ENCODE measurements at places on chromosomes 7 and 10.

- DNase-seq = no peak
These were observed 52.3 kb upstream of the DPYSL4 start for GRCh38 chr10:132134241-132135052.

DNA sequence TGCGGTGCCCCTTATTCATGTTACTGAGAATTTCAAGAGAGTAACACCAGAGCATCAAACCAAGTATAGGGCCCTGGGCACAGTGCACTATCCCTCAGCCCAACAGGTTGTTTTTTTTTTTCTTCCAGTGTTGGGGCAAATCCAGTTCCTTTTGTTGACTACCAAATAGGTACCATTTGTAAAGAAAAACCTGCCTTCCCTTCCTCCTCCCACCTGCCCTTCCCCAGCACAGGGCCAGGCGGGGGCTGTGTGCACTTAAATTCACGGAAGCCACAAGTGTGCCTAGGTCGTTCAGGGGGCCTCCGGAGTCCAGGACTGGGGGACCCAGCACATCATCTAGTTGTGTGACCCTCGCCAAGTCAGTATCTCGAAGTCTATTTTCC, 595 bp upstream of the SFXN4 start:
- no peak for DNase-seq

DNA sequence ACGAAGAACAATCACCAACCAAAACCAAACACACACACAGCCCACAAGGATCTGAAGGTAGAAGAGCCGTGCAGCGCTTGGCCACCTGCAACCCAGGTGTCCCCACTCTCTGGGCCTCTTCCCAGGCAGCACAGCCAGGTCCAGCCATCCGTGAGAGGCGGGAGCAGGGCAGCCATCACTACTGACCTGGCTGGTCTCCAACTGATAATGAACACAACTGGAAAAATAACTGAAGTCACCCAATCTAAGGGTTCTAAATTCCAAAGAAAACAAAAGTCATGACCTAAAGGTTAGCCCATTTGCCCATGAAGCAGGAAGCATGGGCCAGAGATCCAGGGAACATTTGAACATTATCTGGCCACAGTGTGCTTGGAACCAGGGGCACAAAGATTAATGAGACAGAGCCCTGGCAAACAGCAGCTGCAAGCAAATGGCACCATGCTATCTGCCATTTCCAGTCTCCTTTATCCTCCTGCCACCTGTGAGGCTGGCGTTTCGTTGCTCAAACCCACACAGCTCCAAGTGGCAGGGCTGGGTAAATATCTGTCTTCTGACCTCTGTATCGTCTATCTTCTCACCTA, 207.9 kb downstream of the TNS3 start:
- DNase-seq = no peak

GRCh38 chr7:114153700-114154099, 234.9 kb upstream of the PPP1R3A start:
- DNase-seq = no peak

DNA sequence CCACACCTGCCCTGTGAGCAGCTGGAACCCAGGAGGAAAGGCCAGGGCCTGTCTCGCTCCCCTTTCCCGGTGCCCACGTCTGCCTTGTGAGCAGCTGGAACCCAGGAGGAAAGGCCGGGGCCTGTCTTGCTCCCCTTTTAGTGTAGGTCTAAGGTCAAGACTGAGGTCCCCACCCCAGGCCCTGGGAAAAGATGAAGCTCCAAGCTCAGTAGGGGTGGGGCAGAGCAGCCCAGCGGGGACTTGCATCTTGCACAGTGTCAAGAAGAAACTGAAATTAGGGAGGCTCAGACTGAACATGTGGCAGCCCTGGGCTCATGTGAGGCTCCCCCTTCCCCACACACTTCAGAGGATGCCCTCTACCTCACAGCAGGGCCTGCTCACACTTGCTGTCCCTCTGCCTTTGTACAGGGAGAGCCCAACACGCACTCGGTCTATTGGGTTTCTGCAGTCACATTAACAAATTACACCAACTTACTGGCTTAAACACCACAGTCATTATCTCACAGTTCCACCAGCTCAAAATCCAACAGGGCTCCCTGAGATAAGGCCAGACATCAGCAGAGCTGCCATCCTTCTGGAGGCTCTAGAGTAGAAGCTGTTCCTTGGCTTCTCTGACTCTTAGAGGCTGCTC, 12.4 kb downstream of the POLL start:
- no peak for DNase-seq

DNA sequence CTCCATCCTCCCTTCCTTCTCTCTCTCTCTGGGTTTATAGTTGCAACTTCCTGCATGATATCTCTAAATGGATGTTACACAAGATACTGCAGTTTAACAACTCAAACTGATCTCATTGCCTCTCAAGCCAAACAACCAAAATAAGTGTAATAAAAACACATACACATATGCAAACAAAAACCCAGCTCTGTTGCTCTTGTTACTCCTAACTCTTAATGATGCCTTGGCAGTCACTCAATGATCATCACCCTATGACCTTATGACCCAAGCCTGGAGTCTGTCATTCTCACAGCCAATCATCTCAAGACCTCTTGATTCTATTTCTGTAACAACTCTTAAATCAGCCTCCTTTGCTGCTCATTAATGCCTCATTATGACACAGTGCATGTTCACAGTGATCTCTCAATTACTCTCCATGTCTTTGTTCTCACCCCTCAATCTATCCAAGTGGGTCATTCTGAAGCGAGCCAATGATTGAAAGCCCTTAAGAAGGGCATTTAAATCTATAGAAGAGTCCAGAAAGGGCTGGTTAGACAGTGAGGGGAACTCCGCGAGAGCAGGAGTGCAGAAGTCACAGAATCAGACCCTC, 210.9 kb downstream of the INHBA start:
- DNase-seq = no peak

DNA sequence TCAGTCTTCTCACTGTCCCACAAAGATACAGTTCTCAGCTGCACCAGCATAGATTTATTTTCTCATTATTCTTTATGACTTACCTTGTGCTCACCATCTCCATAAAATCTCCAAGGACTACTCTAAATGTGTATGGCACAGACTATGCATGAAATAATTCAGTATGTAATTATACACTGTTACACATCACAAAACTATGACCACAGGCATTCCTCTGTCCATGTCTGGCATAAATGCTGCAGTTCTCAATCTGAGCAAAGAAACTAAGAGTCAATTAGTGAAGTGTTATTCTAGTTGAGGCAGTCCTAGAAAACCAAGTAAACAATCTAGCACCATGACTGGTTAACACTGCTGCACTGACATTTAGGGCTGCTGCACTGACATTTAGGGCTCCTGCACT, 2.7 kb downstream of the CYCS start:
- DNase-seq = no peak

DNA sequence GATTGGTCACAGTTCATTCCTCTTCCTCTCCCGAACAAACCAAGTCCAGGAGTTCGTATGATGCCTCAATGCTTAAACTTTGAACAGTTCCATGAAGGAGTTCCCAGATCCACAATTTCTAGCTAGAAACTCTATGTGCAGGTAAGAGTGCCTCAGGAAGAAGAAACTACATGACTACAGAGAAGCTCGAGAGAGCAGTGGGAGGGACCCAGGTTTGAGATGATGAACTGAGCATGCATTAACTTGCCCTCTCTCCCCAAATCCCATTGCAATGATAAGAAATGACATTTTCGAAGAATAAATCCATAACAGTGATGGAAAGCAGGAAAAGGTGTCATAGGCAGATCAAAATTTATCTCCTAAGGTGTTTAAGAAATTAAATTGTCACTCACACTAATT, 140.6 kb upstream of the JCAD start:
- no peak for DNase-seq

DNA sequence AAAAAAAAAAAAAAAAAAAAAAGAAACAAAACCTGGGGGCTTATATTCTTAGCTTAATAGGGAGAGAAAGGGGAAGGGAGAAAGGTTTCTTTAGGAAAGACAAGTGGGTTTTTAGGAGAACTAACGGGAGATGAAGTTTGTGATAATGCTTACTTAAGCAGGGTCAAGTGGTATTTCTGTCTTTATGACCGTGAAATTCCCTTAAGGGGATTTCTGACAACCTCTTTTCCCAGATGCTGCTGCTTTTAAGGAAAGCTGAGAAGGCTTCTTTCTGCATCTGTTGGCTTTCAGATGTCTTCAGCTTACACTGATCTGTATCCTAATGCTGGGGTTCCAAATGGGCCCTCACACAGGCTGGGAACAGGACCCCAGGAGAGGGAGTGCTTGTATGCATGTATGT, 42.6 kb downstream of the ADAMTS14 start:
- no peak for DNase-seq

GRCh38 chr7:117435475-117436043, 8.3 kb upstream of the ASZ1 start:
- no peak for DNase-seq

GRCh38 chr10:91879515-91880170, 29.6 kb downstream of the FGFBP3 start:
- no peak for DNase-seq

GRCh38 chr10:110462166-110463095, 35.3 kb upstream of the DUSP5 start:
- DNase-seq = no peak

GRCh38 chr7:7816084-7816483, 97.7 kb upstream of the RPA3 start:
- no peak for DNase-seq

Measured in cortex of kidney (tissue), 1 donor.